Stimulated activated CD4-positive, alpha-beta T cell treated with anti-CD3 and anti-CD28 coated beads, Interleukin-2, amount 100 ng/mL, for 48 hours (primary cell): ENCODE measurements at places on chromosomes 5 and 9.

DNA sequence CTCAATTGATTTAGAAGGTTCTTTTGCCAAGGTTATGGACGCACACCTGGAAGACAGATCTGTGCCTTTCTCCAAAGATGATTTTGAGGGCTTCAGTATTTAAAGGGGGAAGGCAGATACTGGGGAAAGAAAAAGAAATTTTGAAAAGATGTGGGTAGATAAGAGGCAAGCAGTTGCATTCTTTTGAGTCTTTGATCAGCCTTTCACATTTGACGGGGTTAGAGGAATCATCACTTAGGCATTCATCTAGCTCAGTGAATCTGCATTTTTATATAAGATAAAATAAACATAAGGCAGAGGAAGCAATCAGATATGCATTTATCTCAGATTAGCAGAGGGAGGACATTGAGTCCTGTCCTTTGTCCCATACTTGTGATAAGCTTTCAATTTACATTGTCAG, 243.4 kb upstream of the RAI14 start:
- no peak for DNase-seq

DNA sequence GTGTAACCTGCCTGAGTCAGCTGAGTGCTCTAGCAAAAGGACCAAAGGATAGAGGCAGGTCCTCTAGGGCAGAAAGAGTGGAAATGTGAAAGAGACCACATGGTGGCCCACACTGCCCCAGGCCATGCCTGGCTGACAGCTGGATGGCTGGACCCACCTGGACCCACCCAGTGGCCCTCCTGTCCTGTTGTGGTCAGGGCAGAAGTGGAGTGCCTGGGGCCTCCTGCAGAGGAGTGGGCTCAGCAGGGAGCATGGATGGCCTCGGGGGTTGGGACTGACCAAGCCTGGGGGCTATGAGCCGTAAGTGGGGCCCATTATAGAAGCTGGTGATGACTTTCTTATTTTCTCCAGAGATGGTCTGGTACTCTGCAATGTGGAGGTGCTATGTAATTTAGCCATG, 55.7 kb upstream of the FAM120AOS start:
- no peak for DNase-seq

GRCh38 chr9:104240890-104241289, 146.8 kb downstream of the SMC2 start:
- DNase-seq: no peak

DNA sequence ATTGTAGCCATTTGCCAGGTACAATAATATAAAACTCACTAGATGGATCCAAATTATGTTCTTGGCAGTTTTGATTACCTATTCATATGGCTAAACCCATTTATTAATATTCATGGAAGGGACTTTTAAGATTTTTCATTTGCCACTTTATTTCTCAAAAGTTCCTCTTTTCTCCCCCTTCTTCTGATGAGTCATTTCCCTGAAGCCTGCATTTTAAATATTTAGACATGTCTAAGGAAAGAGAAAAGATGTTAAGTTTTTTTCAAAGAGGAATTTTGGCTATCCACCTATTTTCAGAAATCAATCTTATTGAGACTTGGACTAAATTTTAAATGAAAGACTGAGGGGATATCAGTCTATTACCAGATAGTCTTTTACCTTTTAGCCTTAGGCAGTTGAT, 1189.4 kb downstream of the EFNA5 start:
- DNase-seq: no peak

DNA sequence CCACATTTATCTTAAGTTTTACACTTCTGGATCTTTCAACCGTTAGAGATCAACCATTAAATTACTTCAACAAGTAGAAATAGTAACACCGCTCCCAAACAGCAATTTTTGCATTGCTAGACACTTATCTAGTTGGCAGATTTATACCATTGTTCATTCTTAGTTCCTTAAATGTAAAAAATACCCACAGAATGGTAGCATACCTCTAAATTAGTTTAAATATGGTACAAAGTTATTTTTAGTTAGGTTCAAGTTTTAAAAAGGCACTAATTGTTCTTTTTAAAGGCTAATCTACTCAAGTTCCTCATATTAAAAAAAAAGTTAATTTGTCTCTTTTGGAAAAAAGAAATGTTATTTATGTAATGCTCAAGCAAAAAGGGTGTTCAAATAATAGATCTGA, 8.1 kb downstream of the PFDN1 start:
- DNase-seq: no peak
